ENCODE measurements at places on chromosomes 5 and 9.

DNA sequence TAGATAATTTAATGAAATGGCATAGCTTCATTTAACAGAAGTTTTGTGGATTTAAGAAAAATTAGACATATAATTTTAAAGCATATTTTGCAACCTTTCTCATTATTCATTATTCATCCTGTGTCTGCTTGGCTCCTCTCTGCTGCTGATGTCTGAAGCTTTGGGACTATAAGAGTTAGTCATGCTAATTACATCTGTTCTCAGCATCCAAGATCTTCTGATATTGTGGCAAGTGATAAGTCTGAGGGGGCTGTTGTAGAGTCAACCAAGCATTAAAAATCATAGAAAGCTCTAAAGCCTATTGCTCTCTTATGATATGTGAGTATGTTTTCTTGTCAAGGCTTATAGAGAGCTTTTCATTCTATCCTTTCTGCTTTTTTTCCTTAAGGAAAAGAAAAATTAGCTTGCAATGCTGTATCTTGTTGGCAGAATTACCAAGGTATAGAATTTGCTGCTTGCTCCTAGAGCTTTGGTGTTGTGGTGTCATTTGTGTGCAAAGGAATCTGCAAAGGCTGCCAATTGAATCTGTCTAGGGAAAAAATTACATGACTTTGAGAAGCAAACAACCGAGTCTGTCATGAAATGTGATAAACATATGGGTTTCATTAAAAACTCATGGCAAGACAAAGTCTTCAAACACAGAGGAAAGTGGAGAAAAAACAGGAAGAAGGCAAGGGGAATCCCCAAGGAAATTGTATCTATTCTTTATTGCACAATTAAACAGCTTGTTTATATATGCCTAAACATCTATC, 156.1 kb upstream of the DAB2 start:
- peak; percentile 47 for DNase-seq

DNA sequence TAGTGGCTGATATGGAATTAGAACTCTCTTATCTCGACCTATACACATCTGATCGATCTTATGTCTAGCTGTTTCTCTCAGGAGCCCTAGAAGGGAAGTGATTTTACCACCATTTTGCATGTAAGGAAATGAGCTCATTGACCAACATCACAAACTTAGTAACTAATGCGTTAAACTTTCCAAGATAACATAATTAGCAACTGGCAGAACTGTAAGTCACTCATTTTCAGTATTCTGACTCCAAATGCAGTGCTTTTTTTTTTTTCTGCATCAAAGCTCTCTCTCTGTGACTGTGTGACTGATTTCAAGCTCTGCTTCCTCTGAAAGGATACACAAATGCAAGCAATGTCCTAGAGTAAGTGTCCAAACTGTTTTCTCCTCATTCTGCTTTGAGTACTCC, 68.1 kb upstream of the FBXL7 start:
- DNase-seq = no peak

GRCh38 chr5:83899326-83899970, 178.8 kb upstream of the HAPLN1 start:
- peak; percentile 80 for DNase-seq

GRCh38 chr5:179534431-179534830, 15.9 kb upstream of the RUFY1 start:
- no peak for DNase-seq

DNA sequence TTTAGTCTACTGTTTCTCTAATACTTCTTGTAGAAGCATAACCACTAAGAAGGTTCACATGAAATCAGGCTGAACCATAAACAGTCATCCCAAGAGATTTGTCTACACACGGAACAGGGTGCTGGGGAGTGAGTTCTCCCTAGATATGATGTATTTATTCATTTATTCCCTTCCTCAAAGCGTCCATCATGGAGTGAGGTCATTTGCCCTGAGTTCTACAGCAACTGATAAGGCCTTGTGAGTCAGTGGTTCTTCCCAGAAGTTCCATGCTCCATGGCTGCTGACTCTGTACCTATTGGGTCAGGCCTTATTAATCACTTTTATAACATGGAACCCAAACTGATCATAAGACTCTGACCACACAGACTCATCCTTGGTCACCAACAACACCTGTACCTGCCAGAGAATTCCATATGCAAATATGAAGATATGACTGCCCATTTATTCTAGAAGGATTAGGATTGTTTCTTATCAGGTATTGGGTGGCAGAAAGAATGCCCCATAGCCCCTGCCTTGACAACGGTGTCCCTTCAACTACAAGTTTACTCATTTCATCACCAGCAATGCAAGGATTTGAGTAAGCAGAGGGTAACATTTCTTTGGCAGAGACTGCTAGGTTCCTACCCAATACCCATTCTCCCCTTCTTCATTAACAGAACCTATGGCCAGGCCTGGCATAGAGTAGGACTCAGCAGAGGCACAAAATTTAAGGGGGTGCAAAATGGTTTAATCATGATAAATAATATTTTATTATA, 118.1 kb downstream of the LHFPL2 start:
- peak; percentile 100 for DNase-seq

DNA sequence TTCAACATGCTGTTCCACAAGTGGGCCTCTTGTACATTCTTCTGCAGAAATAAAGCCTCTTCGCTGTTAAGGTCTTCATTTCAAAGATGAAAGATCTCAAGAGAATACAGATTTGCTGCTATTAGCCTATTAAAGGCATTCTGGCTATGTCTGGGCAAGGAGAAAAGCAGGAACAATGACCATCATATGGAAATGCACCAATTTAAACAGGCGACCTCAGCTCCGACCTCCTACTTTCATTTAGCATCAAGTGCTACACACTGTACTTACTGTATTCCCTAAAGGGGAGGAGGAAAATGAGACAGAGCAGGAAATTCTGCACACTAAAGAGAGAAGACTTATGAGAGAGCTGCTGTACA, 64.8 kb downstream of the HABP4 start:
- peak; percentile 19 for DNase-seq

GRCh38 chr9:131140550-131140949, 15.2 kb downstream of the NUP214 start:
- DNase-seq = no peak

DNA sequence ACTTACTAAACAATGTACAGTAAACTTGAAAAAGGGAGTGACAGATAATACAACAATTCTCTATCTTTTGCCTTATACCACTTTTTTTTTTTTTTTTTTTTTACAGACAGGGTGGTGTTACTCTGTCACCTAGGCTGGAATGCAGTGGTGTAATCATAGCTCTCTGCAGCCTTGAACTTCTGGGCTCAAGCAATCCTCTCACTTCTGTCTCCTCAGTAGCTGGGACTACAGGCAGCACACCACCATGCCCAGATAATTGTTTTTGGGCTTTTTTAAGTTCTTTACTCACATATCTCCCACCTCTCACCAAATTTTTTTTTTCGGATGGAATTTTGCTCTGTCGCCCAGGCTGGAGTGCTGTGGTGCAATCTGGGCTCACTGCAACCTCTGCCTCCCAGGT, 171.9 kb upstream of the SLC12A2 start:
- no peak for DNase-seq

DNA sequence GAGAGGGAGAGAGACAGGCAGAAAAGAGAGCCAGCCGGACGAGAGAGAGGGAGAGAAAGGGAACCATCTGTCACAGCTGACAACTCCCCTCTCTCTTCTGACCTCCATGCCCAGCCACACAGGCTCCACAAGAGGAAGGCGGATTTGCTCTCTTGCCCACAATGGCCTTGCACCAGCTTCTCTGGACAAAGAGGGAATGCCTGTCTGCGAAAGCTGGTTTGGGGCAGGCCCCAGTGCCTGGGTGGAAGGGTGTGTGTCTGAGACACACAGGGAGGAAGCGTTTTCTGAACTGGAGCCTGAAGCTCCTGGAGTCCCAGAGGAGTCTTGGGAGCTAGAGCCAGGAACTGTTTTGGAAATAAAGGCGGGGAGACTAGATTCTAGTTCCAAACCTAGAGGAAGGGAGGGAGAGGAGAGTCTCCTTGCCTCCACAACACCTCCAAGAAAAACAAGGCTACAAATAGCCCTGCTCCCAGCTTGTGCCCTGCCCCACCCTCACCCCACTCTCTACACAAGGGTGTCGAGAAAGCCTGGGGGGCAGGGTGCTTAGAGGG, 12.5 kb downstream of the C1QTNF2 start:
- no peak for DNase-seq

- DNase-seq = peak; percentile 63
Observed at GRCh38 chr5:33794550-33795181, 97.1 kb downstream of the ADAMTS12 start.

GRCh38 chr5:125033602-125034001, 287.2 kb upstream of the ZNF608 start:
- DNase-seq = no peak

GRCh38 chr9:91786132-91786896, 163.7 kb downstream of the ROR2 start:
- no peak for DNase-seq

DNA sequence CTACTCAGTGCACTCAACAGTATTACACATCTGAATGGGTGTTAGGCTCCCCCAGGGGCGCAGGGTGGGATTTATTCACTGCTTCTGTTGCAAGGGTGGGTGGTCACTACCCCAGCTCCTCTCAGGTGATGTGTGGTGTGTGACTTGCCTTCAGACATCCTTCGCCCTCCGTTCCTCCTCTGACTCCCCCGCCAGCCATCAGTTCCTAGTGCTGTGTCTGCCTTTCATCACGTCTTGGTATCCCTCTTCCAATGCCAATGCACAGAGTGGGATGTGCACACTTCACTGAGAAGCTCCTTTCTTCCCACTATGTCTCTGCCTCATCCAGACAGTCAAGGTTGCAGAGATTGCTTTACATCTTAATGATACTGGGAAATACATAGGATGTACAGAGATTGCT, 79.4 kb downstream of the SLIT3 start:
- DNase-seq = no peak

GRCh38 chr5:155252025-155252424, 238.5 kb downstream of the KIF4B start:
- no peak for DNase-seq

- no peak for DNase-seq
Observed at GRCh38 chr9:99363509-99363908, 141.4 kb downstream of the SEC61B start.

- DNase-seq = no peak
Observed at GRCh38 chr9:130356877-130357584, 87.7 kb upstream of the ASS1 start.

DNA sequence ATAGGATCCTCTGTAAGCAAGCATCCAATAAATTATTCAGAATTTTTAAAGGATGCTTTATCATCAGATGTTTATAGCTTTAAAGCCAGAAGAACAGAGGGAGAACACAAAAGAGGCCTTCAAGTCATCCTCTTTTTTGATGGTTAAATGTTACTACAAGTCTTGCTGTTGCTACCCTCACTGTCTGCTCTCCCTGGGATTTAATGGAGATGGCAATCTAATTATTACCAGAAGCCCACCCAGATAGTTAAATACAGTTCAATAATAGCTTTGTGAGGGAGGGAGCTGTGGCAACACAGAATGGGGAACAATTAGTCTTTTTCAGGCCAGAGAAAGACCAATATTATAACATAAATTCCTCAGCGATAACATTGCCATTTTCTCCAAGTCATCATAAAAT, 87.0 kb upstream of the ACTBL2 start:
- no peak for DNase-seq

DNA sequence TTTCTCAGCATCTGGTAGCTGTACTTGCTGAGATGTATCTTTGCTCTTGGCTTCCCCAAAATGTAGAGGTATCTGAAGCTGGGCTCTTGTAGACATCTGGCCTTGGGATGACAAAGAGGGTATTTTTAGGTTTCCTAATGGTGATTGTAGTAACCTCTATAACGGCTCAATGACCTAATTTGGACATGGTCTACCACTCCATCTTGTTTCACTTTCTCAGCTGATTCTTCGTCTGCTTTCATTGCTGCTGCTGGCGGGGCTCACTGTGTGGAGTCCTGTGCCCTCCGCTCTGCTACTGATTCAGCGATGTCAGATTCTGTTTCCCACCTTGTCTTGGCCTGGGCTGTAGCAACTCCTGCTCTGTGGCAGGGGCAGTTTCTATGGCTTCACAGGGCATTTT, 12.7 kb upstream of the MARCHF11 start:
- DNase-seq = no peak

DNA sequence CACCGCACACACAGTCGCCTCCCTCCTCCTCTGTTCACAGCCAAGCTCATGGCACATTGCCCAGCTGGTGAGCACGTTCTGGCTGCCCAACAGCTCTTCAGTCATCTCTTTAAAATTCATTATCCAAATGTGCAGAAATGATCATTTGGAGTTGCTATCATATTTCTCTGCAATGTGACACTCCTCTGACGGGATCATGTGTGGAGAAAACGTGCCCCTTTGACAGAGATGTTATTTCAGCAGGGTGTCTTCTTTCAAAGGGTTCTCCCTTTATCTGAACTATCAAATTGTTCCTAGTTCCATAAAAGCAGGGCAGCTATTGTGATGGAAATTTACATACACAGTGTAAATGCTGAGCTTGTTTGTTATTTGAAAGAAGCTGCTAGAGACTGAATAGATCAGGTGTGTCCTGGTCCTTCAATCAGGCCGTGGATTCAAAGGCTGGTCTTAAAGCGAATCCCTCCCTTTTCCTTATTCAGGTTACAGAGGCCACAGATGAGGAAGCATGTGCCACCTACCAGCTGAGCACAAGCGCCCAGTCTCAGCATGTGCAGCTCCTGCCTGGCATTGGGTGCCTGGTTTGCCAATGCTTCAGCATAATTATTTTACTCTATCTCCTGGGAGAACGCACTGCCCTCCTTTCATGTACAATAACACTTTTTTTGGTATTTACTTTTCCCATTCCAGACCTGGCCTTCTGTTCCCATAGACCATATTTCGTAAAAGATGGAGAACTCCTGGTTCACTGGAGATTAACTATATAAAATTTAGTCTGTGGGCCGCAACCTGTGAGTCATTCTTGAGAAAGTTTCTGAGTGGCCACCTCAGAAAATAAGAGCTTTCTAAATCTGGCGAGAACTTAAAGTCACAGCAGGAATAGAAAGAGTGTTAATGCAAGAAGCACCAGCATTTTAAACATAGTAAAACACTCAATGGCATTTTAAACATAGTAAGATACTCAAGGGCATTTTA, 433.7 kb downstream of the ENC1 start:
- peak; percentile 61 for DNase-seq

DNA sequence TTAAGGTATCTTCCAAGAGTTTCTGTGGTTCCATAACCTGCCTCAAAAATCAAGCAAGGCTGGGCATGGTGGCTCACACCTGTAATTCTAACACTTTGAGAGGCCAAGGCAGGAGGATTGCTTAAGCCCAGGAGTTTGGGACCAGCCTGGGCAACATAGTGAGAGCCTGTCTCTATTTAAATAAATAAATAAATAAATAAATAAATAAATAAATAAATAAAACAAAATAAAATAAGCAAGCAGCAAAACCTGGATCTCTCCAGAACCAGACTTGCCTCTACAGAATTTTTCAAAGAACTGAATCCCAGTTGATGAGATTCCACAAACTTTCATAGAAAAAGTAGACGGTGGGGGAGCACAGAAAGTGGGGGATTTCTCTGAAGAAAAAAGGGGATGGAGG, 12.3 kb downstream of the SERINC5 start:
- no peak for DNase-seq

DNA sequence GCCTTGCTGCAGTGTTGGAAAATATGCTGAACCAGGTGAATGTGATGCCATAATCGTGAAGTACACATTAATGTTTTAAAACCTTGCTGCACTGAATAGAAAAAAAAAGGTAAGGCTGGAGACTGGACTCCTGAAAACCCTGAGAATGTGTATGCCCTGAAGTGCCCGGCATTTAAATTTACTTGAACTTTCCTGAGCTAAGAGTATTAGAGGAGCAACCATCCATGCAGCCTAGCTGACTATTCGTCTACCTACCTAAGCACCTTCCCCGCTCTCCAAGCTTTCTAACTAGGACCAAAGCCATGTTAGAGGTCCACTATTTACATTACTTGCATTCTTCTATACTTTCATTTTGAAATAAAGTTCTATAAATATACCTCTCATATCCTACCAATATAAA, 1.4 kb downstream of the GABRG2 start:
- no peak for DNase-seq
